CD8-positive, alpha-beta T cell (primary cell): ENCODE measurements at places on chromosomes 16 and 17.

- peak; percentile 14 for DNase-seq
Measured at GRCh38 chr16:24036614-24037013, 200.8 kb downstream of the PRKCB start.

DNA sequence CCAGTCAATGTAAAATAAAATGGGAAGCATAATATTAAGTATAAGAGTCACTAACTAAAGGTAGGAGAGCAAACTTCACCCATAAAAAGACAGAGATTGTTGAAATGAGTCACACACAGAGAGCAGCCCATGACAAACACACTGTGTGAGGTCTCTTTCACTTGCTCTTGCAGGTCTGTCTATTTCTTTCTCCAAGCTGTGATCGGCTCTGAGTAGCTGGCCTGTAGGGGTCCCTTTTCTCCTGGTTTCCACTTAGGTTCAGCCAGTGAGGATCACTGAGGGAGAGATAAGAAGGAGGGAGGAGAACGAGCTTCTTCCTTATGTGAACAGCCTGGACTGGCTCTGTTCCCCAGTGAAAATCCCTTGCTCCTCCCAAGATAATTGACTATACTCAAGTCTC, 133.7 kb upstream of the HS3ST3A1 start:
- no peak for DNase-seq

- no peak for DNase-seq
Measured at GRCh38 chr17:82160075-82160474, 52.6 kb downstream of the CCDC57 start.

- DNase-seq: no peak
Measured at GRCh38 chr17:11986179-11986941, 10.9 kb downstream of the ZNF18 start.

DNA sequence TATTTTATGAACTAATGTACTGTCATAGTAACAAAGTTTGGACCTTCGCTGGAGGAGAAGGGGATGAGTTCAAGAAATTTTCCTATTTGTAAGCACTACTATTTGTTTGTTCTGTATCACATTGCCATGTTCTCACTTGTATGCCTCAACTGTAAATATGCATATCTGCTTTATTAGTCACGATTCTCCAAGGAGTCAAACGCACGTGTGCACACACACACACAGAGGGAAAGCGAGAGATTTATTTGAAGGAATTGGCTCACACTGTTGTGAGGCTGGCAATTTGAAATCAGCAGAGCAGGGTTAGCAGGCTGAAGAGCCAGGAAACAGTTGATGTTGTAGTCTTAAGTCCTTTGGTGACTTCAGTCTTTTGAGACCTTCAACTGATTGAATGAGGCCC, 24.9 kb upstream of the MYH2 start:
- DNase-seq: no peak

- no peak for DNase-seq
Measured at GRCh38 chr16:30846649-30847402, 47.1 kb downstream of the BCL7C start.

GRCh38 chr16:11676799-11677198, 8.5 kb downstream of the SNN start:
- DNase-seq: no peak

DNA sequence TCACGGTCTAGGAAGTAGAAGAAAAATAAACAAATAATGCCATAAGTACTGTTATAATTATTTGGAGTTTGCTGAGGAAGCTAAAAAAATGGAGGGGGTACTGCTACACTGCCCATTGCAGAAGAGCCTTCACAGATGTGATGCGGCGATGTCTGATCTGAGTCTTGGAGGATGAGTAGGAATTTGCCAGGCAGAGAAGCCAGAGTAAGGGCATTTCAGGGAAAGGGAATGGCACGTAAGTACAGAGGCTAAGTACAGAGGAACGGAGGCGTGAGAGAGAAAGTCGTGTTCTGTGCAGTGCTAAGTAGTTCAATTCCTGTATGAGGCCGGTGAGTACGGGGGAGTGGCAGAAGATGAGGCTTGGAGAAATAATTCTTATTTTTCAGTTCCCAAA, 741 bp upstream of the GRB2 start:
- DNase-seq: no peak
